Effector CD8-positive, alpha-beta T cell (primary cell): ENCODE measurements at places on chromosomes 7 and 10.

- no peak for DNase-seq
Measured at GRCh38 chr10:93121311-93121710, 47.6 kb downstream of the CYP26A1 start.

DNA sequence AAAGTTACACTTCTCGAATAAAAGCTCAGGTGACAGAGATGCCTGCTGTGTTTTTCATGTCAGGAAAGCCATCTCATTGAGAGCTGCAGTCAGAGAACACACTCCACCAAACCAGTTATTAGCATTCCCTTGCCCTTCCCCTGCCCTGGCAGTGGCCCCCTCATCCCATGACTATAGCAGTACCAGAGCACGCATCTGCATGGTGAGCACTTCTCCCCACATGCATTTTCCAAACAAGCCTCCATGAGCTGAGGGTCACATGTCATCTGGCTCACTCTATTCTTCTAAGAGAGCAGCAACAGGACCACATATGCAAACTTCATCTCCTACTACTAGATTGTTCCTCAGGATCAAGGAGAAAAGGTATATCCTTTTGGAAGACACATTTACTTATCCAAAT lies 42.4 kb upstream of the FGL2 start:
- no peak for DNase-seq

DNA sequence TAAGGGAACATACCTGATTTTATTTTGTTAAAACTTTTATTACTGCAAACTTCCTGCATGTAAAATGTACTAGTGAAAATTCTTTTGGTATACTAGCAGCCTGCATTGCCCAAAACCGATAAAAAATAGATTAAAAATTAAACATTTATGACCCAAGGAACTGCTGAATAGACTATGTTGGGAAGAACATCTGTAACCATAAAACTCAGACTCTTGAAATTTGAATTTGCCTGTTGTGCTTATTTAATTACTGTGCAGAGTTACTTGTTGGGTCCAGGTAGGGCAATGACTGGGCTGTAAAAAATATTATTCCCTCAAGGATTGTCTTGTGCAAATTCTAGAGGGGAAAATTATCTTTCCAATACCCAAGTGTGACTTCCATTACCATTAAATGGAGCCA lies 193.5 kb upstream of the PITRM1 start:
- no peak for DNase-seq

DNA sequence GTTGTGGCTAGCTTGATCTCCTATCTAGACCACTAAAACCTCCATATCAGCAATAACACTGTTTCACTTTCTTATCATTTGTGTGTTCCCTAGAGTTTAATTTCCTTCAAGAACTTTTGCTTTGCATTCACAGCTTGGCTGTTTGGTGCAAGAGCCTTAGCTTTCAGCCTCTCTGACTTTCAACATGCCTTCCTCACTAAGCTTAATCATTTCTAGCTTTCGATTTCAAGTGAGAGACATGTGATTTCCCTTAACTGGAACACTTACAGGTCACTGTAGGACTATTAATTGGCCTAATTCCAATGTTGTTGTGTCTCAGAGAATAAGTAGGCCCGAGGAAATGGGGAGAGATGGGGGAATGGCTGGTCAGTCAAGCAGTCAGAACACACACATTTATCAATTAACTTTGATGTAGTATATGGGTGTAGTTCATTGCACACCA lies 10.6 kb upstream of the BPGM start:
- no peak for DNase-seq

DNA sequence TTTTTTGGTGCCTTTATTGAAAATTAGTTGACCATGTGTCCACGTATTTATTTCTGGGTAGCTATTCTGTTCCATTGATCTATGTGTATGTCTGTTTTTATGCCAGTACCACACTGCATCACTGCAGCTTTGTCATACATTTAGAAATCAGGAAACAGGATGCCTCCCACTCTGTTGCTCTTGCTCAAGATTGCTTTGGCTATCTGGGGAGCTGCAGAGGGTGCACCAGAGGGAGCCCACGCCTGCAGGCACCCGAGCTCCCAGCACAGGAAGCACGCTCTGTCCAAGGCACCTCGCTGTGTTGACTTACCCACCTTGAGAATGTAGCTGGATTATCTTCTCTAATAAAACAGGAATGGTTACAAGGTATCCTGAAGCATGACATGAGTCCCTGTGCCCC lies 301.7 kb downstream of the TCERG1L start:
- DNase-seq = no peak

DNA sequence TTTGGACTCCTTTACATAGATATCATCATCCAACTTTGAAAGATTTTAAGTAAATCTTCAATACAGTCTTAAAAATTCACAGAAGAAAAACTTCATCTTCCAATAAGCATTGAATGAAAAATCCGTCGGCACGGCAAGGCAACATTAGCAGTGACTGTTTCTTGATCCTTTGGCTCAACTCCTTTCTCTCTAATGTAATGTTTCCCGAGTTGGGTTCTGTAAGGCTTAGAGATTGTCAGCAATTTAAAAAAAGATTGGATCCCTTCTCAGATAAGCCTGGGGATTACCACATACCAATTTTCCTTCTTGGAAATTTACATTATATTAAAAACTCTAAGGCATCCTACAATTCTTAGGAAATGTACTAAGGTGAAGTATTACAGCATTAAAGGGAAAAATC lies 291.8 kb downstream of the PLXDC2 start:
- no peak for DNase-seq

- no peak for DNase-seq
Measured at GRCh38 chr10:30974773-30975415, 56.8 kb downstream of the ZNF438 start.

GRCh38 chr10:28912017-28912783 lies 234.9 kb downstream of the BAMBI start:
- DNase-seq = no peak

DNA sequence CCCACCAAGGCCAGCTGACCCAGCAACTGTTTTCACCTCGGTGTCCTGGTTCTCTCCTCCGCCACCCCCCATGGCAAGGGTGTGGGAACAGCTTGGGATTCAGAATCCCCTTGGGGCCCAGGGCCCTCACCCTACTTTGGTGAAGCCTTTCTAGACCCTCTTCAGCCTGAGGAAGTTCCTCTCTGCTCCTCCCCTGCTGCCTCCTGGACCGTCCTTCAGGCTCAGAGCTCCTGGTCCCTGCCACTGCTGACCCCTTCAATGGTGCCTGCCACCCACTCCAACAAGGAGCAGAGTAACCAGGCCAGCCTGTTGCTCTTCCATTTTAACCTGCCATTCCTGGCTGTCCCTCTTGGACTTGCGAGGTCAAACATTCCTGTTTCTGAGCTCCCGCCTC lies 72.0 kb upstream of the SMNDC1 start:
- DNase-seq = no peak

DNA sequence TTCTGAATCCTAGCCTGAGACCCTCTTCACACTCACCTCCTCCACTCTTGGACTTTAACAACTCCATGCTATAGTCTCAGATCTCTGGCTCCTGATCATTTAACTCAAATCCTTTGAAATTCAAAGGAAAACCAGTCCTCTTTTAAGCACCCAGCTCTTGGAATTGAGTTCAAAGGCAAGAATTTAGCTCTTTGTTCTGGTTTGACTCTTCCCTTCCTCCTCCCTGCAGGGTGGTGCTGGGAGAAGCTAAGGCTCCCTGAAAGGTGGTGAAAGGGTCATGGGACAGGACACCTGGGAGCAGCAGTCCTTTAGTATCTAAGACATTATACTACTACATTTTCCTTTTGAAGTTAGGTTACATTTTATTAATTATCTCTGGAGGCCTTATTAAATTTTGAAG lies 259.4 kb downstream of the CCSER2 start:
- DNase-seq = no peak

GRCh38 chr7:23072922-23073321 lies 32.7 kb upstream of the KLHL7 start:
- DNase-seq = no peak

DNA sequence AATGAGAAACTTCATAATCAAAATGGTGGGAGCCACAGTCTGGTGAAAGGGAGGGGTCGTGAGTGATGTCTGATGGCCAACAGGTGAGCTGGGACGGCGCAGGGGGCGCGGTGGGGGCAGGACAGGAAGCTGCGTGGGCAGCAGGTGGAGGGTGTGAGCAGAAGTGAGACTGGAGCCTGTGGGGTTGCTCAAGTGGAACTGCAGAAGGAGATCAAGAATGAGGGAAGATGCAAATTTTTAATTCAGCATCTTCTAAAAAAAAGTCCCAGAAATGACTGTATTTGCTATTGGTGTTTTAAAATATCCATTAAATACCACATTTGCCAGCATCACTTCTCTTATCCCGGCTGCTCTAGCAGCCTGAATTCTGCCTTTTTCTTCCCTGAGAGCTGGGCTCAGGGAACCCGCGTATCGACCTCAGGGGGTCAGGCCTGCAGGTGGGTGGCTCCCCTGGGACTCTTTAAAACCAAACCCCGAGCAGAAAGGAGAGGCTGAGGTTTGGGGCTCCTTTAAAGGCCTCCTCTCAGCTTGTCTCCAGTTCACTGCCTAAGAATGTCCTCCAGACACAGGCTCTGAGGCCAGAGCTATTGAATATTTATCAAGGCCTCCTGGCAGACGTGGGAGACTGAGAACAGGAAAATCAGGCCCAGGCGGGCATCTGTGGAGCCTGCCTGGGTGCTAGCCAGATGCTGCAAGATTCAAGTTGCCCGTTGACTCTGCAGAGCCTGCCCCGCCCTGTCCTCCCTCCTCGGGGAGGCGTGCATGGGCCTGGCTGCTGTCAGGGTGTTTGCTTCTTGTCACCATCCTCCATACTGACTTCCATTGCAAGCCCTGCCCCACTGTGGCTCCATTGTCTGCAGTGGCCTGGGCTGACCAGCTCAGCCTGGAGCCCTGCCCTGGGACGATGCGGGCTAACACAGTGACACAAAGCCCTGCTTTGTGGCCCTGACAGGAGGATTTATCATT lies 53.9 kb downstream of the SYPL1 start:
- DNase-seq = no peak

- DNase-seq = no peak
Measured at GRCh38 chr10:33674986-33675599, 340.6 kb upstream of the NRP1 start.

- DNase-seq = no peak
Measured at GRCh38 chr10:59977486-59977885, 71.1 kb upstream of the CCDC6 start.

GRCh38 chr7:44707558-44708230 lies 41.0 kb upstream of the ZMIZ2 start:
- no peak for DNase-seq

DNA sequence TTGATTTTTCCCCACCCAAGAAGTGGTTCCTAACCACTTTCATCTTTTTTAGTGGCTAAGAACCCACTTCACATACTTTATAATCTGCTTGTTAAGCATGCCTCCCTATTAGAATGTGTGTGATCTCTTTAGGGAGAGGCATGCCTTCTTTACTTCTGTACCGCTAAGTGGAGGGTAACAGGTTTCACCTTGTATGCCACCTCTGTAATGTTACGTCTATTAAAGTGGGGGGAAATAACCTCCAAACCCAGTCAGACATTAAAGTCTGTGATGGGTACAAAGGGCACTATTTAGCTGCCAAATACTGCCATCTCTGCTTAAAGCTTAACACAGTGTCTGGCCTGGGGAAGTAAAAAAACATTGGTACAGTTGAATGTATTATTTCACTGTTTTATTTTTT lies 51.9 kb downstream of the EPC1 start:
- DNase-seq = no peak

DNA sequence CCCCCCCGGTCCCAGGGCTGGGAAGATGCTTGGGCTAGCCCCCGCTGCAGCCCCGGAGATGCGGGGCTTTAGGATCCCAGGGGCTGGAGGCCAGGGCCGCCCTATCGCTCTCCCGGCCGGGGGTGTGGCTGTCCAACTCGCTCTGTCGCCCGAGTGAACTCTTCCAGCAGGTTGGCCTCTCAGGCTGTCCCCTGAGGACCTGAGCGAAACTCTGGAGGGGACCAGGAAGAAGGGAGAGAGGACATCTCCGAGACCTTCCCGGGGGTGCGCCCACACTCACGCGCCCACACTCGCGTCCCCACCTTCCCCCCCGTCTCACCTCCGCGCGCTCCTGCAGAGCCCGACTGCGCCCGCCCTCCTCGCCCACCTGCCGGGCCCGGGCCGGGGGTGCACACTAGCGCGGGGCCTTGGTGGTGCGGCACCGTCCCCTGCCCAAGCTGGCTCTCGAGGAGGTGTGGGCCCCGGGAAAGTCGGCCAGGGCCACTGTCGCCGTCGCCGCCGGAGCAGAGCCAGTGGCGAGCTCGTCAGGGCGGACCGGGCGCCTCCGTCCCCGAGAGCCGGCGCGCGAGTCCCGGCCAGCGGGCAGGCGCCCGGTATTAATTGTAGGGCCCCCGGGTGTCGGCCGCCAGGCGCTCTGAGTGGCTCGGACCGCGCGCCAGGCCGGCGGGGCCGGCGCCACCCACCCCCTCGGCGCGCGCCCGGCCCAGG lies 101.7 kb upstream of the SVIL start:
- no peak for DNase-seq

- no peak for DNase-seq
Measured at GRCh38 chr10:16993186-16993585, 136.4 kb downstream of the CUBN start.

- no peak for DNase-seq
Measured at GRCh38 chr10:99337311-99337811, 8.2 kb downstream of the CNNM1 start.

DNA sequence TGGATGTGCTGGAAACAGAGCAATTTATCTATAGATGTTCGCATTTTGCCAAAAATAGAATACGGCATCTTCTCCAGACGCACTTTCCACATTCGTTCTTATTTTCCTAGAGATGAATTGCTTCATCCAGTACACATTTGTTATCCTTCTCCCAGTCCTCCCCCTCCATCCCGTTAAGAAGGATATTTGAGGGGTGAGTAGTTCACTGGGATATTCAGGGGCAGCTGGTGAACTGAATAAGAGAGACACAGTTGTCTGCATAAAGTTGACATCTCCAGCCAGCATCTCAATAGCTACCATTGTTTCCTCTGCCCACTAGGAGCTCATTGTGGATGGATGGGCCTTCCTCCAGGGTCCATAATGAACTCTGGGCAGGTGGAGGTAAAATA lies 456.8 kb upstream of the NRP1 start:
- no peak for DNase-seq

DNA sequence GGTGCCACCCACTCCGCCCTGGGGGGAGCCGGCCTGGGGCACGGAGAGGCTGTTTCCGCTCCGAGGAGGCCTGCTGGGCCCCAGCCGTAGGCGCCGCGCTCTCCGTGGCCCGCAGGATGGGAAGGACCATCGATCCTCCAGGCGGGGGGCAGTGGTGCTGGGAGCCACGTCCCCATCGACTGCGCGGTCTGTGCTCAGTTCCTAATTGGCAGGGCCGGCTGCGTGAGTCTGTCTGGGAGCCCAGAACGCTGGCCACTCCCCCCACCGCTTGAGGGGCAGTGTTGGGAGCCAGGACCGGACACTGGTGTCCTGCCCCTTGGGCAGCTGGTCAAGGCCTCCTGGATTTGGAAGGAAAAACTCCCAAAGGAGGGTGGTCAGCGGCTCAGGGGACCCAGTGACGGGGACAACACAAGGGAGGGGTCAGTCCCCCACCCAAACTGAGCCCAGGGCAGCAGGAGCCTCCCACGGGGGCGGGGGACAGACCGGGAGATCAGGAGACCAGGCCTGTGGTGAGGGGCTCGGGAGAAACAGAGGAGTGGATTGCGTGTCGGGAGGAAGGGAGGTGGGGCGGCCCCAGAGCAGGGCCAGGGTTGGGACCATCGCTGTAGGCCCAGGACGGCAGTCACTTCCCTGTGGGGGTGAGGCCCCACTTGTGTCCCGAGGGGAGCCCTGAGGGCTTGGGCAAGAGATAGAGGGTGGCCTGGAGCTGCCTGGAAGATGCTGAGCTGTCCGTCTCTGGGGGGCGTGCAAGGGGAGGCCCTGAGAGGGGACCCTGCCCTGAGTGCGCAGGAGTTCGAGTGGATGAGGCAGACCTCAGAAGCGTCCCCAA lies 89.0 kb downstream of the UNCX start:
- no peak for DNase-seq
